Dorsolateral prefrontal cortex (tissue), 122 donors: ENCODE measurements at places on chromosomes 13 and 19. TPM values are rescaled to one million over a fixed set of nuclear protein-coding genes. Genes with fewer than 3 reads are reported as not detected.

- no peak for DNase-seq
These were observed 848.1 kb upstream of the SLITRK1 start for GRCh38 chr13:84730376-84730775.

DNA sequence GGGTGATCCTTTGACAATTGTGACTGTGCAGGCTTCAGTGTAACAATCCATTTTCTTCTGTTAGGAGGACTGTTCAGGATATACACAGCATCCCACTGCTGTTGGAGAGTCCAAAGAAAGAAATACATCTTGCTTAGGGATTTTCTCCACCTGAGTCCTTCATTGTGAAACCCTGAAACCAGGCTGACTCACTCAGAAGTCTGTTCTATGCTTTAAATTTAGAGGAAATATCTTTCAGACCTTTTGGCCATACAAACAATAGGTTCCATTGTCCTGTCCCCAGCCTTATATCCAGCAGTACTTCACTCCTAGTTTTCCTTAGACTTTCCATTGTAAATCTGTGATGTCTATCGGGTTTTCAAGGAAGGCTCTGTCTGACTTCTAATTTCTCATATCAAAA lies 379.1 kb downstream of the SUCLA2 start:
- DNase-seq = no peak

Gene FCGBP
- 18.7 TPM for total RNA-seq

Gene ZBTB45
- 18.3 TPM for total RNA-seq

Gene POSTN
- total RNA-seq = 3.9 TPM
